ENCODE measurements at places on chromosomes 4 and X.

DNA sequence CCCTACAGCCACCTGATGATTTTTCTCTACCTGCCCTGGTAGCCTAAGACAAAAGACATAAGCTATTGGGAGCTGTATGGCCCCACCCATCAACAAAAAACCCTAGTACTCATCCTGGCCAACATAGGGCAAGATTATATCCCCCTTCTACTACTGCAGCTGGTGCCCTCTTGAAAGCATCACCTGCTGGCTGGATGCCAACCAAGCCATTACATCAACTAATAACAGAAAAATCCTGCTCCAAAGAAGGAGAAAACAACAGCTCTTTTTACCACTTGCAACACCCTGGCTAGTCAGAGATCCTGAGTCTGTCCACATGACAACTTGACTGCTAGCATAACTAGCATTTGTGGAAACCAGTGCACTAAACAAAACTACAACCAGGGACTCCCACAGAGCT is 43.6 kb upstream of the UPRT start:
- no peak for DNase-seq
- no peak overlapping the region for H3K27ac ChIP-seq
- H3K27me3 ChIP-seq, result peaks cover 2% of the 10 kb centered on the region

DNA sequence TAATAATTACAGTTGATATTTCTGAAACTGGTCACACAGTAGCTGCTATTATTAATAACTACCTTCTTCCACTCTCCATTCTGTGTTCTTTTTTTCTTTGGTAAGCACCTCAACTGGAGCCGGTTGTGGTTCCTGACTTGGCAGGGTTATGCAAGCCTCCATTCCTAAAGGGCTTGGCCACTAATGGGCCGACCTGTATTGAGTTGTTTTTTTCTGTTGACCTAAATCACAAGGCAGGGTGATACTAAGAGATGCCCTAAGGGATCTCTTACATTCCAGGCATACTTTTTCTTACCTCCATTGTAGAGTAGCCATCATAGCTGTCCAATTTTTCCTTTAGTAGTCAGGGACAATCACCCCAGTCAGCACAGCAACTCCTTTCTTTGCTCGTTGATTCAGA is 1295.8 kb upstream of the ADGRL3 start:
- H3K4me3 ChIP-seq, result no peak overlapping the region
- no peaks in the 10 kb centered on the region for H3K27me3 ChIP-seq
- no peak overlapping the region for H3K27ac ChIP-seq
- DNase-seq, result no peak
- H3K36me3 ChIP-seq, result no peaks in the 10 kb centered on the region

DNA sequence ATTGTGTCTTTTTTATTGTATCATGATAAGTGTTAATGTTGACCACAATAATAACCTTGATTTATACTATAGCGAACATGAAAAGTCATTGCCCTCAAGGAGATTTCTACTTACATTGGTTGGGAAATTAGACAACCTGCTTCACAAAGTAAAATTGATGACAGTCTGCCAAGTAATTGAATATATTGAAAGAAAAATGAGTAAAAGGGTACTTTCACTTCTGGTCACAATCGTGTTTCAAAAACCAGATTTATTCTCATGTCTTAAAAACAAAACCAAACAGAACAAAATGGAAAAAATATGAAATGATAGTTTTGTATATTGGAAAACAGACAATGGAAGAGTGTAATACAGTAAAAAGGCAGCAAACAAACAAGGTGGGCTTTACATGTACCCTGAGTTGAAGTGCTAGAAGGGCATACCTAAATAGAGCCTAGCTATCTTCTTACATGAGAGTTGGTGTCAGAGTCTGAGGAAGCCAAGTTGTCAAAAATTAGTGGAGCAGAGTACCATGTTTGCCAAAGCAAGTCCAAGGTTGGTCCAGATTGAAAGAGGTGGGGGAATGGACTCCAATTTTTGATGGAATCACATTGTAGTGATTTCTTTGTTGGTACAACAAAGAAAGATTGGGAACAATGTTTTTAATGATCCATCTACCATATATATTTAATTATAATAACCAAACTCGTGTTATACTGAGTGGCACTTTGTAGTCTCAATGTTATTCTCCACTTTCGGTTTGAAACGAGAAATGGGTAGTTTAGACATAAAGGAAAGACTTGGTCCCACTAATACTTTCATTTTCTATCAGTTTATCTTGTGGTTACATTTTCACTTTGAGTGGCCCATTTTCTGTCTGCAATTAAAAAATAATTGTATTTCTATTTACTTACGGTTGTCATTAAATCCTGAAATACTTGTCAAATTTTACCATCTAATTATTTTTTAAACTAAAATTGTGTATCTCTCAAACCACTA is 775.6 kb downstream of the STIM2 start:
- H3K27ac ChIP-seq, result no peak overlapping the region
- H3K27me3 ChIP-seq, result no peaks in the 10 kb centered on the region
- no peak overlapping the region for H3K4me3 ChIP-seq
- no peaks in the 10 kb centered on the region for H3K36me3 ChIP-seq
- DNase-seq, result no peak
- no peaks in the 10 kb centered on the region for H3K4me1 ChIP-seq

DNA sequence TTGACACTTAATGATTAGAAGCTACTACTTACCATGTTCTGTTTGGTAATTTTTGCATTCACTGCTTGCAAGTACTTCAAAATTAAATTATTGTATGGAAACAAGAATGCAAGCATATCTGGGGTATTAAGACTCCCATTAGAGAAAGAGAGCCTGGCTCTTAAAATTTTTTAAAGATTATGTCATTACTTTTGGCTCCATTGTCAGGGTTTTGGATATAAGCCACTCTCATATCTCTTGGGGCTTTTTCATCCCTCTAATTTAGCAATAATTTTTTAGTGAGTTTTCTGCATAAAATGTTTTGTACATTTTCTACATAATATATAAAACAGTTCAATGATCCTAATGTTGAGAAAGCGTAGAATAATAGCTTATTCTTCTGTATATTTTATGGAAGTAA is 49.4 kb downstream of the SLC9A6 start:
- no peak overlapping the region for H3K4me3 ChIP-seq
- no peaks in the 10 kb centered on the region for H3K36me3 ChIP-seq
- H3K4me1 ChIP-seq, result peaks cover 15% of the 10 kb centered on the region
- DNase-seq, result peak; percentile 58

DNA sequence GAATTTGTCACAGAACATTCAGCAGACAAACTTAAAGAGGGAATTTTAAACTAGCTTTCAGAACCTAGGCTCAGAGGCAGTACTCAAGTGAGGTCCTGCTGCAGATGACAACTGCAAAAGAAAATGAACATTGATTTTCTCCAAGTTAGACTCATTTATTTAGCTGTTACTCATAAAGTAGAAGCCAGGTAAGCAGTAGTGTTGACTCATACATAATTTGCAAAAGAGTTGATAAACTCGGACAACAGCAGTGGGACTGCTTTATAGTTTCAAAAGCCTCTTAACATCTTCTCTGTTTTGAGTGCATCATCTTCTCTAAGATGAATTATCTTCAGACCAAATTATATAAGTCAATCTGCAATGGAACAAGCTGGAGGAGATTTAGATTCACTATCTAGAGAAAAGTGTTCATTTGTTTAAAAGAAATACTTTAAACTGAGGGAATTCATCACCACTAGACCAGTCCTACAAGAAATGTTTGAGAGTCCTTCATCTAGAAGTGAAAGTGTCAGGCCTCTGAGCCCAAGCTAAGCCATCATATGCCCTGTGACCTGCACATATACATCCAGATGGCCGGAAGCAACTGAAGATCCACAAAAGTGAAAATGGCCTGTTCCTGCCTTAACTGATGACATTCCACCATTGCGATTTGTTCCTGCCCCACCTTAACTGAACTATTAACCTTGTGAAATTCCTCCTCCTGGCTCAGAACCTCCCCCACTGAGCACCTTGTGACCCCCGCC is 49.5 kb downstream of the COQ2 start:
- H3K36me3 ChIP-seq, result no peaks in the 10 kb centered on the region
- no peak overlapping the region for H3K4me3 ChIP-seq
- H3K27ac ChIP-seq, result no peak overlapping the region
- H3K4me1 ChIP-seq, result no peaks in the 10 kb centered on the region

DNA sequence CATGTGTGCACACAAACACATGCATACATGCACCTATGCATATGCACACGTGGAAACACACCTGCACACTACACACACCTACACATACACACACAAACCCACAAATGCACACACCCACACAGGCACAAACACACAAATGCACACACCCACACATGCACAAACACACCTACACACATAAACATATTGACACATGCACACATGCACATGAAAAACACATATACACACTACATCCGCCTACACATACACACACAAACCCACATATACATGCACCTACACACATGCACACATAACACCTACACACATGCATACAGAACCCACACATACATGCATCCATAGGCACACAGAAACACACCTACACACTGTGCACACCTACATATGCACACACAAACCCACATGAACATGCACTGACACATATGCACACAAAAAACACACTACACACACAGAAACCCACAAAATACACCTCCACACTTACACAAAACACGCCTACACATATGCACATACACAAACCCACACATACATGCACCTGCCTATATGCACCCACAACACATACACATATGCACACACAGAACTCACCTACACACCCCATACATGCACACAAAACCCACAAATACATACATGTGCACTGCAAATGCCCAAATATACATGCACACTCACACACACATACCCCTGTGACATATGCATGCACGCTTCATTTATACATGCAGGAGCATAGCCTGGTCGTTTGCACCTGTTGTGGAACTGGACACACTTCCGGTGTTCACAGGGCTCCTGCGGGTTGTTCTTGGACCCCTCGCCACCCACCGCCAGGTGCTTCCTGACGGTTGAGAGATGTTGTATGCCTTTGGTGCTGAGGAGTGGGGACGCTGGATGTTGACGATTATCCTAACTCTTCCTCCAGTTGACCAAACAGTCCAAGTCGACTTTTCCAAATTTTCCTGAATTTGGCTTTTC is 22.1 kb downstream of the CD99 start:
- H3K36me3 ChIP-seq, result peaks cover 30% of the 10 kb centered on the region
- peaks cover 15% of the 10 kb centered on the region for H3K4me1 ChIP-seq
- DNase-seq, result no peak
- H3K4me3 ChIP-seq, result no peak overlapping the region
- H3K27ac ChIP-seq, result no peak overlapping the region

DNA sequence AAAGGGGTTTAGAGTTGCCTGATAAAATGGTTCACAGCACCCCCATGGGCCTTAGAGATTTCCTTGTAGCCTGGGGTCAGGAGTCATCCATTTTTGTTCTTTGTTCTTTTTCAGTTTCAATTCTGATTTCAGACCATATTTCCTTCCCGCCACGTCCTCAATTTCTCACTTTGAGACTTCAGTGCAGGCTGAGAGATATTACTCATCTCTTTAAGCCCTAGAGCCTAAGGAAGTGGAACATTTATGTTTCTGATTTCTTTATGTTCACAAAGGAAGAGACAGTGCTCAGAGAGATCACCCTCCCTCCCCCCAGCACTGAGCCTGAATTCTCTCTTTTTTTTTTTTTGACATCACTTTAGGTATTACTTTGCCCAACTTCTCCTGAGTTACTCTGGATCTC is 56.3 kb downstream of the MSN start:
- H3K27me3 ChIP-seq, result no peaks in the 10 kb centered on the region
- DNase-seq, result peak; percentile 33

GRCh38 chr4:24777536-24778463 is 17.6 kb upstream of the SOD3 start:
- peaks cover 8% of the 10 kb centered on the region for H3K4me1 ChIP-seq
- no peak overlapping the region for H3K4me3 ChIP-seq
- H3K27ac ChIP-seq, result no peak overlapping the region
- DNase-seq, result peak; percentile 66
- no peaks in the 10 kb centered on the region for H3K27me3 ChIP-seq

- no peak for DNase-seq
- H3K36me3 ChIP-seq, result no peaks in the 10 kb centered on the region
- H3K4me3 ChIP-seq, result no peak overlapping the region
- H3K27me3 ChIP-seq, result no peaks in the 10 kb centered on the region
- H3K4me1 ChIP-seq, result no peaks in the 10 kb centered on the region
- H3K27ac ChIP-seq, result no peak overlapping the region
Observed at GRCh38 chrX:65195621-65196020, 219.4 kb upstream of the ZC4H2 start.

DNA sequence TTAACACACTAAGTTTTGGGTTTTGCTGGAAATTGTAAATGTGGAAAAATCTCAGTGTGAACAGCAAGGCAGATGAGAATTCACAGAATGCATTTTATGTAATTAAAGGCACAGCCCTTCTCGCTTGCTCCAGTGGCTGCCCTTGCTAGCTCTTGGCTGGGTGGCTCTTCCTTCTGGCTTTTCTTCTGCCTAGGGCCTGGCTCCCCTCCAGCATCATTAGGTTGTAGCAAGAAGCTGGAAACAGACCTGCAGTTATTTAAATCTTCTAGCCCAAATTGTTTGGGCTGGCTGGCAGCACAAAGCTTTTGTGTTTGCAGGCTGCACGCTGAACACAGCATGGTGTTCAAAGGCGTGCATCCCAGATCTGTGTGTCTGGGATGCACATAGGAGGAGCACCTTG is 56.5 kb downstream of the LIMCH1 start:
- no peak overlapping the region for H3K4me3 ChIP-seq
- H3K27ac ChIP-seq, result no peak overlapping the region
- H3K4me1 ChIP-seq, result peaks cover 5% of the 10 kb centered on the region
- H3K36me3 ChIP-seq, result no peaks in the 10 kb centered on the region
- no peaks in the 10 kb centered on the region for H3K27me3 ChIP-seq
- DNase-seq, result peak; percentile 69

GRCh38 chr4:102994803-102995202 is 24.7 kb downstream of the SLC9B1 start:
- DNase-seq, result no peak
- H3K27me3 ChIP-seq, result no peaks in the 10 kb centered on the region
- no peak overlapping the region for H3K4me3 ChIP-seq
- no peaks in the 10 kb centered on the region for H3K4me1 ChIP-seq
- no peaks in the 10 kb centered on the region for H3K36me3 ChIP-seq
- H3K27ac ChIP-seq, result no peak overlapping the region

DNA sequence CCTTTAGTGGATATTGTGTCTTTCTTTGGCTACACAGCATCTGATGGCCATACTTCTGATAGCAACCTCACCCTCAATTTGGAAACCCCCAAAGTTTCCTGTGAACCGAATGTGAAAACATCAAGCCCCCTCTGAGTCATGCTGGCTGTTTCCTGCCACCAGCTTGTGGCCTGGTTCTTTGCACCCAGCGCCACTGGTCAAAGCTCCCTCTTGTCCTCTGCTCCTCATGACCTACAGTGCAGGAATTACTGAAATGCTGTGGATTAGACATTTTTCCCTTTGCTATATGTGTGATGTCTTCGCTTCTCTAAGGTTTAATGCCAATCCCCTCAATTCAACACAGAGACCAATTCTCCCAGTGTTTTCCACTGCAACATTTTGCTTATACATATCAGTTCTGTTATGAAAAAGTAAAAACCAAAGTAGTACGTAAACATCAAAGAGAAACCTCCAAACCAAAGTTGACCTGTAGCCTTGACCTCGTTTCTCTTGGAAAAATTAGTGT is 224.0 kb upstream of the TENM3 start:
- H3K4me3 ChIP-seq, result no peak overlapping the region
- H3K27ac ChIP-seq, result no peak overlapping the region
- H3K4me1 ChIP-seq, result no peaks in the 10 kb centered on the region
- no peaks in the 10 kb centered on the region for H3K27me3 ChIP-seq
- no peak for DNase-seq
- no peaks in the 10 kb centered on the region for H3K36me3 ChIP-seq

- H3K4me1 ChIP-seq, result no peaks in the 10 kb centered on the region
- H3K4me3 ChIP-seq, result no peak overlapping the region
- no peak overlapping the region for H3K27ac ChIP-seq
- no peaks in the 10 kb centered on the region for H3K36me3 ChIP-seq
- no peak for DNase-seq
Observed at GRCh38 chr4:22741744-22742143, 49.0 kb downstream of the GBA3 start.
